Stimulated activated CD8-positive, alpha-beta memory T cell treated with anti-CD3 and anti-CD28 coated beads, Interleukin-15, amount 100 ng/mL, for 1 hour (primary cell): ENCODE measurements at places on chromosomes 6 and 20.

GRCh38 chr6:137550535-137550934 is 56.3 kb upstream of the OLIG3 start:
- DNase-seq, result no peak

GRCh38 chr6:20028562-20028961 is 183.7 kb downstream of the MBOAT1 start:
- DNase-seq, result no peak

- no peak for DNase-seq
Observed at GRCh38 chr6:33431880-33432541, 12.1 kb downstream of the SYNGAP1 start.

DNA sequence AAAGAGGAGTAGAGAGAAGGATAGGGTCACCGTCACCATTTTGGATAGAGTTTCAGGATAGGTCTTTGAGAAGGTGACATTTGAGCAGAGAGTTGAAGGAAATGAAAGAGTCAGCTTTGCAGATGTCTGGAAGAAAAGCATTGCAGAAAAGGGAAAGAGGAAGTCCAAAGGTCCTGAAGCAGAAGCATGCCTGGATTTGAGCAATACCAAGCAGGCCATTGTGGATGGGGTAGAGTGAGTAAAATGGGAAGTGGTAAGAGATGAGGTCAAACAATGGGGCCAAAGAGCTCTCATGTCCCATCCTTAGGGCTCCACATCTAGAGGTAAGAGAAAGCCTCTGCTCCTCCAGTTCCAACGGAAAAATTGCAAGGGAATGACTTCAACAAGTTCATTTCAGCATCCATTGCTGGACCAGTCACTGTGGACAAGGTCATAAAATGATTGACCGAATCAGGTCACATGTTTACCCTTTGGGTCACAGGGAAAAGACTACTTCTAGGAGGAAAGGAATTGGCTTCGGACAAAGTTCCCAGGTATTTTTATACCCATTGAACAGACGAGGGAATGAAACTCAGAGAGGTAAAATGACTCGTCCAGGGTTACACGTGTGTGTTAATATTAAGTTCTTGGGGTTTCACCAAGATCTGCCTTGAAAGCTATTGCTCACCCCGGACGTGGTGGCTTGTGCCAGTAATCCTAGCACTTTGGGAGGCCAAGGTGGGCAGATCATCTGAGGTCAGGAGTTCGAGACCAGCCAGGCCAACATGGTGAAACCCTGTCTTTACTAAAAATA is 6.6 kb upstream of the SAMHD1 start:
- no peak for DNase-seq

- DNase-seq, result no peak
Observed at GRCh38 chr20:21562656-21563055, 48.8 kb upstream of the NKX2-2 start.

DNA sequence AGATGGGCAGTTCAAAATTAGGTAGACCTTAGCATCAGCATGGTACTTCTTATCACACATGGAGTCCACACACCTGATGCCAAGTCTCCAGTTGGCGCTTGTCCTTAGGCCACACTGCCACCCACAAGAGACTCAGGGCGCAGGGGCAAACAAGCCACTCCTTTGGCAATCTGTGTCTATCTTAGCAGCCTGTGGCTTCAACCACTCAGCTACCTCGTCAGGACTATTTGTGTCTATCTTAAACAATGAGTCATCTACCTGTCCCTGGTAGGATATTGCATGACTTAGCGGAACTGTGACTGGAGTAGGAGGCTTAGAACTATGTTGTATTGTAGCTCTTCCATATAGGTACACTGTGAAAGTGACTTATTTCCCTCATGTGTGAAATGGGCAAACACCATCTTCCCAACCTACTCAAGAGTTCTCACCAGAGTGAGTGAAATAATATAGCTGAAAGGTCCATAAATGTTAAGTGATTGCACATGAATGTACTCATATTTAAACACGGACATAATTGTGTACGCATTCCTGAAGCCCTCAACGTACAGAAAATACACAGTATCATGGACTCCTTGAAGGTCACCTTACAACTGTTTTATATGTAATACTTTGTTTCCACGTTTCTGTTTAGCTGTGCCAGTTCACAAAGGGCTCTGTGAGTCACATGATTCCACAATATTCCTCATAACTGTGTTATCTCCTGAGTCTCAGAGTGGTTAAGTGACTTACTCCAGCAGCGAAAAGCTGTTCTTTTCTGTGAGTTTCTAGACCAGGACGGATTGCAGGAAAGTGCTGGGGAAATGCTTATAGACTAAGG is 1.6 kb downstream of the TRIM27 start:
- DNase-seq, result no peak

DNA sequence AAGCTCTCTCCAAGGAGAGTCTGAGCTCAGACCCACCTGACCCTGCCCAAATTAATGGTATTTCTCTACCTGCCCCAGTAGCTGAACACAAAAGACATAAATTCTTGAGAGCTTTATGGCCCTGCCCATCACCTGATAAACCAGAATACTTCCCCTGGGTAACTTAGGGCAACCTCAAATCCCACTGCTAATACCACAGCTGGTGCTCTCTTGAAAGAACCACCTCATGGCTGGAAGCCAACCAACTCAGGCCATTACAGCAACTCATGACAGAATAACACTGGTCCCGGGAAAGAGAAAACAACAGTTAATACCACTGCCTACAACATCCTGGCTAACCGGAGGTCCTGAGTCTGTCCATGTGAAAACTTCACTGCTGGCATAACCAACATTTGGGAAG is 328.6 kb downstream of the NKAIN2 start:
- DNase-seq, result no peak

- DNase-seq, result no peak
Observed at GRCh38 chr20:23773127-23773526, 22.4 kb upstream of the CST1 start.

DNA sequence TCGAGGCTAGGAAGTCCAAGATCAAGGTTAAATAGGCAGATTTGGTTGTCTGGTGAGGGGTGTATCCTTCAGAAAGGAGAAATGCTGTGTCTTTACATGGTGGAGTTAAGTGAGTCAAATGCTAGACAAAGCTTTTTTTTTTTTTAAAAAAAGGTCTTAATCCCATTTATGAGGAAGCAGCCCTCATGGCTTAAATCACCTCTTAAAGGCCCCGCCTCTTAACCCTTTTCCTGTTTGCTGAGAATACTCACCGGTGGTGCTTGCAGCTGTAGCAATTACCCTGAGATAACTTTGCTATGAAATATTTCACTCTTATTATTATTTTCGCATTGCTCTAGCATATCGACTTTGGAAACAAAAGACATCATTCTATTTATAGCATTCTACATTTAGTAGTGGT is 30.8 kb downstream of the FBXO30 start:
- no peak for DNase-seq

- DNase-seq, result no peak
Observed at GRCh38 chr20:48685300-48685699, 142.5 kb downstream of the PREX1 start.

DNA sequence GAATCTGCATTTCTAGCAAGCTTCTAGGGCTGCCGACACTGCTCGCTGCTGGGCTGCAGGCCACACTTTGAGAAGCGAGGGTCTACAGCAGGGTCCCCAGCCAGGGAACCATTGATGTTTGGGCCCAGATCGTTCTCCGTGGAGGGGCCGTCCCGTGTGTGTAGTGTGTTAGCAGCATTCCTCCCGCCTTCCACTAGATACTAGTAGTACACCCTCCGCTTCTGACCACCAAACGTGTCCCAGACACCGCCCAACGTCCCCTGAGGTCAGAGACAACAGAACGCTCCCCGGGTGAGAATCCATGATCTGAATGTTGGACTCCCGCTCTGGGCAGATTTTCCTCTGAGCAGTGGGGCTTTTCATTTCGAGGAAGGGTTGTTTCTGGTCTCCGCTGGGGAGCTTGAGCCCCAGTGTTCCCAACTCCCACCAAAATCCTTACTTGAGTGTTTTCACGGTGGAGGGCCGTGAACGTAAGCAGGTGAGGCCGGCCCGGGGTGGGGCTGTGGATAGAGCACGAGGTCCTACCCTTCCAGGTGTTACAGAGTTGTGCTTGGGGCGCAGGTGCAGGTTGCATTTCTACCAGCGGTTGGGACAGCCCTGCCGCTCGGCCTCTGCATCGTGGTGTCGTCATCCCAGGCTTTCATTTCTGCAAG is 124.6 kb downstream of the SYCP2 start:
- DNase-seq, result no peak

- no peak for DNase-seq
Observed at GRCh38 chr6:128807577-128807976, 75.4 kb upstream of the LAMA2 start.

GRCh38 chr20:889106-889505 is 27.0 kb downstream of the ANGPT4 start:
- DNase-seq, result no peak

DNA sequence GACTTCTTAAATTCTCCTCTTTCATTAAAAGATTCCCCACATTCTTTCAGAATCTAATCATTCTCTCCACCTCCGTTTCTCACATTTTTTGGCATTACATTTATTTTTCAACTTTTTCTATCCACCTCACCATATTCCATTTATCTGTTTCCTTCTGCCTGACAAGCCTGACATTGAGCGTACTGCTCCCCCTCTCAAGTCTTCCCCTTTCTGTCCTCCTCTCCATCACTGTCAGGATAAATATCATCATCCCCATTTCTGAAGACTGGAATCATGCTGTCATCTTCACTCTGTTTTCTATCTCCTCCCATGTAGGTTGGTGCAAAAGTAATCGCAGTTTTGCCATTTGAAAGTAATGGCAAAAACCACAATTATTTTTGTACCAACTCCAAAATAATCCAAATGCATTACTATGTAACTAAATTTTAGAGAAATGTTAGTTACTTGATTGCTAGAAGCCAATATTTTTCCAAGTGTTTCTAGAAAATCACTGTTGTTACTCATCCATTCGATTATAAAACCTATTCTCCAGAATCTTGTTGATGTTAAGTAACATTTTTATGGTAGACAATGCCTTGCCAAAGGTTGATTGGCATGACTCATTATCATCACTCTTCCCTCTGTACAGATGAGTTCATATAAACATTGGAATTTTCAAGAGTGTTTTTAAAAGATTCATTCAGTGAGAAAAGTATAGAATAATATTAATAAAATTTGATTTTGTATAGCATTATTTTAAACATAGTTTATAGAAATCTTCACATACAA is 292.3 kb upstream of the RNF217 start:
- DNase-seq, result no peak

- DNase-seq, result no peak
Observed at GRCh38 chr6:75691012-75691411, 58.0 kb upstream of the MYO6 start.

GRCh38 chr20:52943185-52943841 is 28.8 kb upstream of the TSHZ2 start:
- DNase-seq, result no peak

DNA sequence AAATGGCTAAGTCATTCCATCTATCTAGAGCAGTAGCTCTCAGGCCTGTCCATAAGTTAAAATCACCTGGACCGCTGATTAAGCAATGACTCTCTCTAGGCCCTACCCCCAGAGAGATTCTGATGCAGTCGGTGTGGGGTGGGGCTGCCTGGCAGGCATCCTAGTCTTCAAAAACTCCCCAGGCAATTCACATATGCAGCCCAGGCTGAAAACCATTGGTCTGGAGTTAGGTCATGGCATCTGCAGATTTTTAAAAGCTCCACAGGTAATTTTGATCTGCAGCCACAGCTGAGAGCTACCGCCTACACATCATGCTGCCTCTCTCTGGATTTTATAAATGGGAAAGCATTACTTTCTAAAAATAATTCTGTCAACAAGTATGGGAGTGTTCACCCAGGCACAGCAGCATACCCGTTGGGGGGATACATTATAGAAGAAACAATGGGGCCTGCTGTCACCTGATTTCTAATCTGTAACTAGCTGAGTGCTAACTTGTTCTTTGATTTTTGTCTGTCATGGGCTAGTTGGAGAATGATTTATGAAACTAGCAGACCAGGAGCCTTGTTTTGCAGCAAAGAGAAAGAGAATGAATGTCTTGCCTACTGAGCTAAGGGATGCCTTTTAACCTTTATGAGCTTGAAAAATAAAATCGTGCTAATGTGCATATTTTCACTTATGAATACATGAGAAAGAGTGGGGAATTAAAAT is 44.1 kb upstream of the ATXN1 start:
- no peak for DNase-seq

DNA sequence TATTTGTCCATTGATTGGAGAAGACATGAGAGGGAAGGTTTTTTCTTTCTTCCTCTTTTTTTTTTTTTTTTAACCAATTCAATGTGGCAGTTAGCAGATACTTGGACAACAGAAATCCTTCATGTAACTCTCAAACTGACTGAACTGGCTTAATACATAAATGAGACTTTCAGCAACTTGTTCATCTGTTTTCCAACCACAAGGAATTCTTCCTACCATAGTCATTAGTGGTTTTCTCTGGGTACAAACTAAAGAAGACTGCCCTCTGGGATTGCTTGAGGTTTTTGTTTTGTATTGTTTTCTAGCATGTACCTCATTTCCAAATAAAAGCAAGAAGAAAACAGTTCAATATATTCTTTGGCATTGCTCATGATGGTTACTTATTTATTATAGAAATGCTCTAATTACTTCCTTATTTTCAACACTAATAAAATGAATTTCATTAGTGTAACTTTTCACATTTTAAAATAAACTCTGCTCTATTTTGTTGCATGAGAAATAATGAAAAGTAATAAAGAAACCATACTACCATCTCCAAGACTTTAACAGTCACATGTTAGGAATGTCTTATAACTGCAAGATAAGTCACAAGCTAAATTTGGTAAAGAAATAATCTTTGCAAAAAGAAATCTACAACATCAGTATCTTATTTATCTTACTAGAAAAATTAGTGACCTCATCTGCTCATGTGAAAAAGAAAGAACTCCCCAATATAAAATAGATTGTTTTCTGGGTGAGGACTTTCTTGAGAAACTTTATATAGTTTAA is 52.0 kb downstream of the ME1 start:
- DNase-seq, result no peak

DNA sequence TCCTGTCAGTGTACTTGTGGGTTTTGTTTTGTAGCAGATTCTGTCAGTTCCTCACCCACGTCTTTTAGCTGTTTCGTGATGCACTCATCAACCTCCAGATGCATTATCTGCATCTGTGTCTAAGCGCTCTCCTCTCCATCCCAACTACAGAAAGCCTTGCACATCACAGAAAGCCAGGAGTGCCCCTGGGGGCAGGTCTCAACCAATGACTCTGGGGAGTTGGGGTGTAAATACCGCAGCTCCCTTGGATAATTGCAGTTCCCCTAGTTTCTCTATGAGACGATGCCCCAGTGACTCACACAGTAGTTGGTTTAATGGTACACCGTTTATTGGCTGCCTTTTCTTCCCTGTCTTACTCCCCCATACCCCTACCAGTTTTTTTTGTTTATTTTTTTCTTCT is 158.1 kb downstream of the SOX4 start:
- no peak for DNase-seq

- no peak for DNase-seq
Observed at GRCh38 chr6:63640062-63640461, 4.5 kb downstream of the PHF3 start.

GRCh38 chr20:1809131-1809572 is 86.1 kb upstream of the SIRPA start:
- DNase-seq, result no peak

GRCh38 chr20:63733579-63734081 is 2.8 kb upstream of the LIME1 start:
- no peak for DNase-seq
